Upper lobe of left lung (tissue), 6 donors: ENCODE measurements at places on chromosomes 11 and 22. TPM values are rescaled to one million over a fixed set of nuclear protein-coding genes. Genes with fewer than 3 reads are reported as not detected.
A peak's percentile ranks its signal among the peaks of the same experiment; 100 is the strongest.

GRCh38 chr22:25540908-25541660, 23.4 kb upstream of the GRK3 start:
- DNase-seq: no peak

Gene ASCL2
- not detected for total RNA-seq

Gene SOX6
- total RNA-seq: 14.1 TPM

GRCh38 chr11:6002202-6002699, 4.5 kb downstream of the OR56A4 start:
- no peak for DNase-seq

- DNase-seq: no peak
Measured at GRCh38 chr11:109034339-109034696, 369.4 kb downstream of the DDX10 start.

GRCh38 chr22:43011079-43011478, 3.9 kb downstream of the PACSIN2 start:
- DNase-seq: no peak

Gene POU2AF3
- total RNA-seq: 2.4 TPM

DNA sequence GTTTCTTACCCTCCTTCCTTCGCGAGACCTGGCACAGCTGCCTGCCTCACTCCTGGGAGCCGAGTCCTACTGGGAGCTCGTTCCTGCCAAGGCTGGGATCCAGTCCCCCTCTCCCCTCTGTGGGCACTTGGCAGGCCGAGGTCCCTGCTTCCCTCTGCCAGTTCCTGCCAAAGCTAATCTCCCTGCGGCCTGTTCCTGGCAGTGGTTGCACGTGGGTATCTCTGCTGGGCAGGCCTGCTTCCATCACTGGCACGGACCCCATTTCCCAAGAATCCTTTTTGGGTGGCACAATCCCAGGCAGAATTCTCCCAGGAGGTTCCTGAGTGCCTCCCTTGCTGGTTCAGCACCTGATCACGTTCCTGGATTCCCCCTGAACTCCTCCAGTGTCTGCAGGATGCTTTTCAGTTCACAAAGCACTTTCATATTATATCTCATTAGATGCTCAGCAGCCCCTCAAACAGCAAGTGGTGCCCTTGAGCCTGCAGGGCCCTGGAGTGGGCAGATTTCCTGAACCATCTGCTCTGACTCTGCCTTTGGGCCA, 96.5 kb downstream of the RRM1 start:
- no peak for DNase-seq

- no peak for DNase-seq
Measured at GRCh38 chr11:111777094-111778046, 11.2 kb upstream of the PPP2R1B start.

DNA sequence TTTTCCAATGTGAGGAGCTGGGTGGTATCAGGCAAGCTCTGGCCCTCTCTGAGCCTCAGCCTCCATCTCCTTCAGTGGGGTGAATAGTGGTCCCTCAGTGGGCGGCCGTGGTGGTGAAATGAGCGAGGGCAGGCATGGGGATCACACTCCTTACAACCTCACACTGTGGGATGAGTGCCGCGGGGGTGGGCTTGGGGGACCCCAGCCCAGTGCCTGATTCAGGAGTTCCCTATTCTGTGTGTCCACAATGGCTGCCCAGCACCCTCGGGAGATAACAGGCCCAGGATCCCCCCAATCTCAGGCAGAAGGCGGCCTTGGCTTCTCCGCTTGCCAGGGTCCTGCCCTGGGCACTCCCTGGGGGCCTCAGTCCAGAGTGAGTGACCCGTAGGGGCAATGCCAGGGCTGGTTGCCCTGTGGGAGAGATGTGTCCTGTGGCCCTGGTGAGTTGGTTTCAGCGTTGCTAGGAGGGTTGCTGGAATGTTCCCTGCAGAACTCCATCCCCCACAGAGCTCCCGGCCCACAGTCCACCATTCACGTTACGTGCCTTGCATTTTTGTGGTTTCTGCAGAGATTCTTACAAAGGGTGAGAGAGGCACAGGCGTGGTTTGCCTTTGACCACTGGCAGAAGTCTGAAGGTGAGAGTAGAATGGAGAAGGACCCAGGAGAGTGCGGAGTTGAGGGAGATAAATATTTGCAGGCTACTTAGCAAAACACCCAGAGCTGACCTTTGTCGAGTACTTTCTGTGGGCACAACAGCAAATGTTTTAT, 2.9 kb downstream of the ALDH3B1 start:
- DNase-seq: peak; percentile 91

- DNase-seq: no peak
Measured at GRCh38 chr11:34972366-34972765, 55.9 kb downstream of the PDHX start.

DNA sequence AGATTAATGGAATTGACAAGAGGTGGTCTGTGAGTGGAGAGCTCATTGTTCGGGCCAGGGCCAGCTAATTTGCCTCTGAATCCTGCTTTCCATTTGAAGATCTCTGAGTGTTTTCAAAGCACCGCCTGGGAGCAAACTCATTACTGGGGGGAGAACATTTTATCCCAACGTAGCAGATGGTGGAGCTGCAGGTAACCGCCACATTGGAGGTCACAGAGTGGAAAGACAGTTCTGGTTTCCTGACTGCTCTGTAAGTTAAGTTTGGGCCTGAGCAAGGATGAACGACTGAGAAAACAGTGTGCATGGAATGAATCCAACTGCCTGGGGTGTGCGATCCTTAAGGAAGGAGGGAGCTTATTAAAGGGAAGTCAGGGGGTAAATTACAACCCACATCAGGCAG, 30.5 kb downstream of the LMO2 start:
- no peak for DNase-seq

- DNase-seq: no peak
Measured at GRCh38 chr11:27464289-27464696, 8.3 kb downstream of the LGR4 start.

GRCh38 chr11:68532727-68533369, 72.3 kb downstream of the PPP6R3 start:
- DNase-seq: no peak

DNA sequence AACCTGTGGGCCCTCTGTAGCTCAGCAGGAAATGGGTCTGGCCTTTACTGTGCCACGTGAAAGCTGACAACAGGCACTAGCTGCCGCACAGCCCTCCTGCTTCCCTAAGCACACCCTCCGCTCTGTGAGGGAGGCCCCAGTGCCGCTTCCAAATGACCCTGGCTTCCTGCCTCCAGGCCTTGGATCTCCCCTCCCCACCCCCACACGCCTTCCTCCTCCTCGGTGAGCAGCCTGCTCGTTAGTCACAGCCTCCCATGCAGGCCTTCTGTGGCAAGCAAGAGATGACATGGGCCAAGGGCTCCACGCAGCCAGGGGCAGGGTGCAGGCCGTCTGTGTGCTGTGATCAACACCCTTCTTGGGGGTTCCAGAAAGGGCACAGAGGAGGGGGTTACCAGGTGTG, 15.3 kb upstream of the RASL10A start:
- DNase-seq: no peak

Gene SMC1B
- not detected for total RNA-seq

- no peak for DNase-seq
Measured at GRCh38 chr22:43080616-43081015, 8.6 kb downstream of the TTLL1 start.

- no peak for DNase-seq
Measured at GRCh38 chr11:123145661-123146060, 49.4 kb downstream of the CLMP start.

DNA sequence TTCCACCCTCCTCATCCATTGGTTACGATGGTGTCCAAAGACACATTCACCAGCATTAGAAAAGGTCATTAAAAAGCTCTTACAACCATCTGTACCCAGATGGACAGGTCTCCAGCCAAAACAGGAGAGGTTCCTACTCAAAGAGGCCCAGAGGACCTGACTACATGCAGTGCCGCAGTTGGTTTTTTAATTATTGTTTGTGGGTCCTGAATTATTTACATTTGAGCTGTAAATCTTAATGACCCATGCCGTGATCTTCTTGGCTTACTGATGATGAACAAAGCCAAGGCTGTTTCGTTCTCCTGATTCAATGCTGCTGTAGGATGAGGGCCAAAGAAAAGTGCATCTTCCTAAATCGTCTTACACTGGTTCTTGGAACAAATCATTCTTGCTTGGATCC, 83.7 kb downstream of the CADM1 start:
- no peak for DNase-seq

DNA sequence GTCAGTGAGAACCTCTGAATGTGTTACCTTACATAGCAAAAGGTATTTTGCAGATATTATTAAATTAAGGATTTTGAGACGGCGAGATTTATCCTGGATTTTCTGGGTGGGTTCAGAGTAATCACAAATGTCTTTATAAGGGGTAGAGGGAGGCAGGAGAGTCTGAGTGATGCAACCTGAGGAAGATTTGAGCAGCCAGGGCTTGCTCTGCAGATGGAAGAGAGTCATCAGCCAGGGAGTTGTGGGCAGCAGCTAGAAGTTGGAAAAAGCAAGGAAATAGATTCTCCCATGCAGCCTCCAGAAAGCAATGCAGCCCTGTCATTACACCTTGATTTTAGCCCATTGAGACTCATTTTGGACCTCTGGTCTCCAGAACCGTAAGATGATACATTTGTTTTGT, 4.1 kb upstream of the WDR74 start:
- no peak for DNase-seq

GRCh38 chr11:72643547-72643946, 30.7 kb downstream of the PDE2A start:
- no peak for DNase-seq
